ENCODE measurements at places on chromosomes 4 and X.

DNA sequence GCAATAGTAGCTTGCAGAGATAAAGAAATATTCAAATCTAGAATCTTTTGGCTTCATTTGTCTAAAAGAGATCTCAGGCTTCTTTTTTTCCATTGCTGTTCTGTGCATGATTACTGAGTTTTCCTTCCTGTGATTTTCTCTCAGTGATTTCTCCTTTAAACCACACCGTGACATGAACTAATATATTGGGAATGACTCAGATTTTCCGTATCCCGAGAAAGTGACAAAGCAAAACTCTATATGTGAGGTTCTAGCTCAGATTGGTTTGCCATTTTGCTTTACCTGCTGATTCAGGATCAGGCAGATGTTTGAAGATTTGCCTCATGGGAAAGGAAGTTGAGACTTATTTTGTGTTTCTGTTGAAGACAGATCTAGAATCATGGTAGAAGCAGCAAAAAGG, 59.4 kb downstream of the MTHFD2L start:
- no peak for DNase-seq

DNA sequence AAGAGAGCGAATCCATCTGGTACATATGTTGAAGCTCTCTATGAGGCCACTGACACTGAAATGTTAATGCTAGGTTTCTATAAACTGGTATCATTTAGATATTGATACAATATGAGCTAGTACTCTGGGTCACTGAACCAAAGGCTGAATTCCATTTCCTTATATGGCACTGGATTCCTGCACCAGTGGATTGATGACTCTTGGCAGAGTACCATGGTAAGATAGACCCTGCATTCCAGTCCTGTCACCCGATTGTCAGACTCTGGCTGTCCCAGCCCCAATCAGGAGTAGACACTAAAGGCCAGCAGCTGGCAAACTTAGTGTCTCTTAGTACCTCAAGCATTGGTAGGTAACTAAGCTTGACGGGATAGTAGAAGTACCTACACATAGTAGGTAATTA, 44.0 kb upstream of the EOLA2 start:
- no peak for DNase-seq

DNA sequence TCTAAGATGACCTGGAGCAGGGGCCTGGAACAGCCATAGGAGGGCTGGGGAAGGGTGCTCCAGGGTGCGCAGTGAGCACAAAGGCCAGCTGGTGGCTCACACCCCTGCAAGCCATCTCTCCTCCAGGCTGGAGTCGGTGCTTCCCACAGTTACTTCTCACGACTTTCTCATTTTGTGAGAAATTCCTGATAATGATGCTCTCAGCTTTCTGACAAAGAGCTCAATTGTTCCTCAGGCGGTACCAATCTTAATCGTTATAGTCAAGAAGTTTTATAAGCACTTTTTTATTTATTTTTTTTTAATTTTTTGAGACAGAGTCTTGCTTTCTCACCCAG, 11.7 kb upstream of the WFS1 start:
- DNase-seq: no peak

DNA sequence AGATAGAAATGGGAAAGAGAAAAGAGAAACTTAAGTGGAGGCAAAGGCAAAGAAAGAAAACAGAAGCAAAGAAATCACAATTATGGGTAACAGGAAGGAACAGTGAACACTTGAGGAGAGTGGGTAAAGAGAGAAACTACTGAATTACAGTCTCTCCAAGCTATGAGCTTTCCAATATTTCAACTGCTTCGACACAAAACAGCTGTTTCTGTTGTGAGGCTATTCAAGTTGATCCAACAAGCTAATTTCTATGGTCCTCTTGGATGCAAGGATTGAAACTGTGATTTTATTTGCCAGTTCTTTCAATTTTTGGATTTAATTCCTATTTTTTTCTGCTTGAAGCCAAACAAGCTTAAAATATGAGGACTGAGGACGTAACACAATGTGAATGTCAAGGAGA, 80.5 kb upstream of the ADGRA3 start:
- no peak for DNase-seq

- no peak for DNase-seq
Observed at GRCh38 chrX:84186603-84187532, 1.1 kb downstream of the RPS6KA6 start.

DNA sequence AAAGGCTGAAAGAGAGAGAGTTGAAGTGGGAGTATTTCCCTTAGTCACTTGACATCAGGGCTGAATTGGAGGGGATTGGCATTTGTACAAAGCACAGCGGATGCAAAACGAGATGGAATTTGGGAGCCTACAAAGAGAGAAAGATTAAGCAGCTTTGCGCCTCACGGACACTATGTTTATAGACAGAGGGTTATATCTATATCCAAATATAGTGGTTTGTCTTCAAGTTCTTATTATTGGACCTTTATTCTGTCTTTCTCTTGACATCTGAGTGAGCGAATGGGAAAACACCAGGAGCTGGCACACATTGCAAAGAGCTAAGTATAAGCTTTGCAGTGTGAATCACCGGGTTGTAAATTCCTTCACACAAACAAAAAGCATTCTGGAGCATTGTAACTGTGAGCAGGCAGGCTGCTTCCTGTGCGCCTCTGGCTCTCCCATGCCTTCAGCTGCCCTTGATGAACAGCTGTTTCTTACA, 500.2 kb downstream of the STIM2 start:
- no peak for DNase-seq

DNA sequence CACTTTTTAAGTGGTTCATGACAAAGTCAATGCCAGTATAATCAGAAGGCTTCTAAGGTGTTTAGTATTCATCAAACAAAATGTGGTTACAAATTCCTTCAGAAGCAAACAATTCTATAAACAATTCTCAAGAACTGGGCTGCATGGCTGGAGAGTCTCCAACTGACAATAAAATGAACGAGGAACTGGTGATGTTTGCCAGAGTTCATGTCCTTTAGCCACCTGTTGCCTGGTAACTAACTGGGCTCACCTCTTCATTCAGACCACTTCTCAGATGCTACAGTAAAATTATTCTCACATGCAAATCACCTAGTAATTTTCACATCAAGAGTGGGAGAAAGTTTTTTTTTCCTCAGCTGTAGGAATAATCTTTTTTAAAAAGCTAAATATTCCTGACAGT, 53.3 kb downstream of the CAMK2D start:
- DNase-seq: no peak

DNA sequence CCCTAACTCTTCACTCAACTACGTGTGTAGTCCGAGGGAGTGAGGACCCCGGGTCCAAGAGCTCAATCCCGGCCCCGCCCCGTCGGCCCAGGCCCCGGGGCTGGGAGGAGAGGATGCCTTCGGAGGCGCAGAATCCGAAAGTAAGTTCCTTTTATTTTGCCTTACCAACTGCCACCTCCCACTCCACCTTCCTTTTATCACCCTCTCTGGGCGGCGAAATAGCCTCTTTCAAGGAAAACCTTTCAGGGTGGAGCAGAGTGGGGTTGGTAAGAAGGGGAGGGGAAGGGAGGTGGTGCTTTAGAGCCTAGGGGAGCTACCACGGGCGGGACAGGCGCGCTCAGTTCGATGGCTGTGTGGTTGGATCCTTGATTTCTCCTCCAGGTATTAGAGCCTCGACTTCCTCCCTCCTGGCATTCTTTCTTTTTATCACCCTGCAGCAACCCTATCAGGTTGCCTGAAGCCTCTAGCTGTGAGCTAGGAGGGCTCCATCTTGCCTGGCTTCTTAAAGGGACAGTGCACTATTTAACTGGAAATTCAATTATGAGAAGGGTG, 191.2 kb downstream of the RRAGB start:
- DNase-seq: peak; percentile 28

DNA sequence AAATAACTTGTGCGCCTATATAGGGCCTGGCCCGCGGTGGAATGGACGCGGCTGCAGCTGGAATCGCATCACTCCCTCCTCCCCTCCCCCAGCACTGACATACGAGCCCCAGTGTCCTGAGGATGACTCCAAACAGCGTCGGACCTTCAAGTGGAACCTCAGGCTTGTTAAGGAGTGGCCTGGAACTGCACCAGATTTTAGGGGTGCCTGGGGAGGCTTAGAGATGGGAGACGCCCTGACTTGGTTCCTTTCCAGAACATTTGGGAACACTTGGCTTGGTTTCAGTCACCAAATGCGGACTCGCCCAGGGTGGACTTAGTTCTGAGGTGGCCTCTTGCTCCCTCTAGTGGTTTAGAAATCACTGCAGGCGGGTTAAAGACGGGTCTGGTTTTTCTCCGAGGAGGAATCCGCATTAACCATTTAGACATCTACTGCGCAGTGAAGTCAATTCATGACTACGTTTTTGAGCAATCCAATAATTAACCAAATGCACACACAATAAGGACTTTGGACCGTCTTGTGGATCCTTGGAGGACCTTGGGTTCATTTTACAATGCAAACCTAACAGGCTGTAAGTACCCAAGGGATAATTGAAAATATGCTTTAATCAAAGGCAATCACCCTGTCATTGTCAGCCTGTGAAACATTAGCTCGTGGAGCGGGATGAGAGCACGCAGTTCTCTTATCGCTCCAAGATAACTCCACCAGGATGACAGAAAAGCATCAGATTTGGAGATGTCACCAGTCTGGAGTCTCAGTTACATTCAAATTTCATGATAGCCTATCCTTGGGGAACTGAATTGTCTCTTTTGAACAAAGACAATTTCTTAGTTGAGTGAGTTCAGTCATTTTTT, 11.2 kb upstream of the PDGFRA start:
- DNase-seq: peak; percentile 66

DNA sequence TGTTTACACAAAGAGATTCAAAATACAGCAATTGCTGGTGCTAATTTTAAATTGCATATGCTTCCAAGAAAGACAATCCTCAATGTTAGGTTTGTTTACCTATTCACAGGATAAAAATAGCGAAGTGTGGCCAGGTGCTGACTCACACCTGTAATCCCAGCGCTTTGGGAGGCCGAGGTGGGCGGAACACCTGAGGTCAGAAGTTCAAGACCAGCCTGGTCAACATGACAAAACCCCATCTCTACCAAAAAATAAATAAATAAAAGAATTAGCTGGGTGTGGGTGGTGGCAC, 77.7 kb downstream of the OPHN1 start:
- no peak for DNase-seq

DNA sequence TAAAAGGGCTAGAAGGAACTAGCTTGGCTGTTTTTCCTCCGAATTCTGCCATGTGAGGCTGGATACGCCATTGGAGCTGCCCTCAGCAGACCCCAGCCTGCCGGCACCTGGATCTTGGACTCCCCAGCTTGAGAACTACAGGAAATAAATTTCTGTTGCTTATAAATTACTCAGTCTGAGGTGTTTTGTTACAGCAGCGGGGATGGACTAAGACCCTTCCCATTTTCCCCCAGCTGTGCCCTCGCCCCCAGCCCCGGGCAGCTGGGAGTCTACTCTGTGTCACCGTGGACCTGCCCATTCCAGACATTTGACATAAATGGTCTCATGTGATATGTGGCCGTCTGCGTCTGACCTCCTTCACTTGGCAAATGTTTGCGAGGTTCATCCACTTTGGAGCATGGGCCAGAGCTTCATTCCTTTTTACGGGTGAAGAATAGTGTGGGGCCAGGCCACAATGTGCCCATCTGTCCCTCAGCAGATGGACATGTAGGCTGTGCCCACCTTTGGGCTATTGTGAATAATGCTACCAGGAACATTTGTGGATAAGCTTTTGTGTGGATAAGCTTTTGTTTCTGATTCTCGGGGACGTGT, 30.7 kb upstream of the SPON2 start:
- no peak for DNase-seq

DNA sequence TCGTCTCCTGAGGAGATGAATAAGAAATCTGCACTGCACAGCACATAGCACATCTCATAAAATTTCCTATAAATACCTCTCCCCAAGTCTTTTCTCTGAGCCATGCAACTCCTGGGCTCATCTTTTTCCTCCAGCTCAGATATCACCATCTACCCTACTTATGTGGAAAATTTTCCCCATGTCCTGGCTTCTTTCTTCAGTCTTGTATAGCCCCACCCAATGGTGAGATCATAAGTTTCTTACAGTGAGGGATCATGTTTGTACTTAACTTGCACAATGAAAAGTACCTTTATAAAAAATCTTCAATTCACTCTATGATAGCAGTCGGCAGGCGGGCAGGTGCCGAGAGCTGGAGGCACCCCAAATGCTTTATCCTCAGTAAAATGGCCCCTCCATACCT, 198.6 kb upstream of the S100G start:
- DNase-seq: no peak

GRCh38 chrX:119698845-119699244, 5.9 kb upstream of the SEPTIN6 start:
- peak; percentile 3 for DNase-seq

- no peak for DNase-seq
Observed at GRCh38 chrX:5979338-5979737, 249.3 kb downstream of the NLGN4X start.

DNA sequence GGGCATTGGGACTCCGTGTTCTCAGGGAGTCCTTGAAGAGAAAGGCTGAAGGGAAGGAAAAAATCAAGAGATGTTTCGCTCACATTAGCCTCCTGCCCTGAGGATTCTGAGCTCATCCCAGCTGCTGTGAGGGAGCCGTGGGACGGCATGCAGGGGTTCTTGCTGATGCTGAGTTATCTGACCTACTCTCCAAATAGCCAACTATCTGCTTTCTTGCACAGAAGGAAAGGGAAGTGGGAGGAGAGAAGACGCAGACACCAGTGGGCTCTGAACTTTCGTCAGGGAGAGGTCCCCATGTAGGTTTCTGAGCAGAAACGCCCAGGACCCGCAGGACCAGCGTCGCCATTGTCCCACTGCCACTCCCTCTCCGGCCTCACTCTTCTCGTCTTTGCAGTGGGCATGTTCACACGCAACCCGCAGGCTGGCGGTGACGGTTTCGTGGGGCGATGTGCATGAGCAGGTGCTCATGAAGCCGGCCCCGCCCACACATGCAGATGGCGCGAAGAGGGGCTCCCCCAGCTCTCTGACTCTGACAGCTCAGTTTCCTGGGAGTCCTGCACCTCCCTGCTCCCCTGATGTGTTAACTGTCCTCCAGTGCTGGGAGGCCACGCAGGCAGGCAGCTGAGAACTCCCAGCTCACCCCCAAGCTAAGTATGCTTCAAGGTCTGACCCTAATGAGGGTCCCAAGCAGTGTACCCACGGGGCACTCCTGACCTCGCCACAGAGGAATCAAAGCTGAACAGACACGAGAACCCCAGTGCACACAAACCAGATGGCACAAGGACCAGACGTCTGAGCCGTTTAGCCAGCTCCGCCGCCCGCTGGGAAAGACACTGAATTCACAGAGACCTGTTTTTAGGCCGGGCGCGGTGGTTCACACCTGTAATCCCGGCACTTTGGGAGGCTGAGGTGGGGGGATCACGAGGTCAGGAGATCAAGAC, 13.6 kb upstream of the ABLIM2 start:
- no peak for DNase-seq
